ENCODE measurements at places on chromosomes 7 and 10.

GRCh38 chr10:11176746-11177145 lies 159.1 kb downstream of the CELF2 start:
- DNase-seq = no peak

DNA sequence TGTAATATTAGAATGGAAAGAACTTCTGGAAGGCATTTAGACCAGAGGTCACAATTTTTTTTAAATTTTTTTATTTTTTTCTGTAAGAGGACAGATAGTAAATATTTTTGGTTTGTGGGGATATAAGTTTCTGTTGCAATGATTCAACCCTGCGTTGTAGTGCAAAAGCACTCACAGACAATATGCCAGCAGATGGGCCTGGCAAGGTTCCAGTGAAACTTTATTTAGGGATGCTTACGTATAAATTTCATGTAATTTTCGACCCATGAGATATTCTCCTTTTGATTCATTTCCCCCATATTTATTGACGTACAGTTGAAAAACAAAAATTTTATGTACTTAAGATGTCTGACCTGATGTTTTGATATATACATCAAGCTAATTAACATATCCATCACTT lies 72.8 kb upstream of the NMT2 start:
- no peak for DNase-seq

DNA sequence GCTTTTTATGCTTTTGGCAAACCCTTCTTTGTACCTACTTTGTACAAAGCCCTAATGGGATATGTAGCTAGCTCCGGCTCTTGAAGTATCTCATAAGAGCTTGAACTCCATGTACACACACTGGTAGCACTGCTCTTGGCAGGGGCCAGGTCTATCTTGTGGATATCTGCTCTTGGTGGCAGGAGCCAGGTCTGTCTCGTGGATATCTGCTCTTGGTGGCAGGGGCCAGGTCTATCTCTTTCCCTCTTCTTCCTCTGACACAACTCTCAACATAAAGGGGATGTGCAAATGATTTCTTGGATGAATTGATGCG lies 91.9 kb downstream of the WNT2 start:
- no peak for DNase-seq

DNA sequence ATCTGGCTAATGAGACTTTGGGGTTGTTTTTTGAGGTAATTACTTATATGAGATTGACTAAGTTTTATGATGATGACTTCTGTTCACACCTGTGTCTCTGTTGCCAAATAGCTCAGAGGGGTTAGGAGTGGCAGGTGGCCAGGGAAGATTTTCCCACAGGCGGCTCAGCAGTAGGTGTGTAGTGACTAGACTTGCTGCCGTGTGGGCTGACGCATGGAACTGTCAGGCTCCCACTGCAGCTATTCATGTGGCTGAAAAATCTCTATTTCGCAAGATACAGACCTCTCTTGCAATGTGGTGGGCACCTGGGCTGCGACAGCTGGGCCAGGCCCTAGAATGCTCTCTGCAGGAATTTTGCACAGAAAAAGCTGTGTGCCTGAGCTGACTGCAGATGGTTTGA lies 1.4 kb downstream of the CPA4 start:
- DNase-seq = no peak

DNA sequence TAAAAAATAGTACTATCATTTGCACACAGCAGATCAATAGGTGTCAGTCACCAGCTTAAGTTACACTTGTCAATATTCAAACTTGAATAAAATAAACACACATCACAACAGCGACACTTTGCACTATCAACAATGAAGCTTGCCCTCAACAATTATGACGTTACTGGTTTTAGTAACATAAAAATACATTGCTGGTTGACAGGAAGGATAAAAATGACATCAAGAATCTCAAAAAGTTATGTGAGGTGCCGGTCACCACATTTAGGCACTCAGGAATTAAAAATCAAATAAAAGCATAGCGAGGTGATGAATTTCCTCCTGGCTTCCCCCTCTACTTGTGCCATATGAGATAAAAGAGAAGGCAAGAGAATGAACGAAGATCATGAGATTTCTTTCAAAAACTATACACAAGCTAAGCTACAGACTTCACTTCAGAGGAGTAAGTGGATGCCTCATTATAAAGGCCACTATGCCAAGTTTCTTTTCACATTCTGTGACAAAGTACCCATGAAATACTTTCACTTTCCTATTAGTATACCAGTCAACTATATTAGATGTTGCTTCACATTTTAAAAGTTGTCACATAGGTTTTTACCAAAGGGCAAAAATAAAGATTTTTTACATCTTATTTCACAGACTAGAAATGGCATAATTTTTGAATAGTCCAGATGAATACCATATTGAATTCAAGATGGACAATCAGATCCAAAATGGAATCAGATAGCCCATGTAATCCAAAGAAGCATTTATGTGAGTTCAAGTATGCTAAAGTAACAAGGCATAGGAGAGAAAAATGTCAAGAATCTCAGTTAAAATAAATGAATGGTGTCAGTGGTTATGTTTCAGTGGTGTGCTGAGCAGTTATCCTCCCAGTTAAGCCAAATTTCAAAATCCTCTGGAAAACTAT lies 3.6 kb downstream of the CCDC71L start:
- DNase-seq = peak; percentile 52

DNA sequence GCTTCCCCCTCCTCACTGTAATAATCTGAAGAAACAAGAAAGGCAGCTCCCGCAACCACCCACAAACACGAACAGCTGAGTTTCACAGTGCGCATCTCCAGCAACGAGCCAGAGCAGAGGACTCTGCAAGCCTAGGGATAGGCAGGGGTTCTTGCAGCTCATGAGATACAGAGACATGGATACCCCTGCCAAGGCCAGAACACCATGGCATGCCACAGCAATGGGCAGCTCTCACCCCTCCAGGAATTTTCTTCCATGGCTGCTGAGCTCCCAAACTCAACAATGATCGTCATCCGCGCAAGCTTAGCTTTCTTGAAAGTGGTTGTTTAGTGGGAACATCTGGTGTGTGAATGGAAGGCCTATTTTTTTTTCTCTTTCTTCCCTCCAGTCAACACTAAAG lies 637.3 kb downstream of the SORCS3 start:
- DNase-seq = no peak

GRCh38 chr7:20236043-20236442 lies 18.9 kb upstream of the MACC1 start:
- DNase-seq = no peak

DNA sequence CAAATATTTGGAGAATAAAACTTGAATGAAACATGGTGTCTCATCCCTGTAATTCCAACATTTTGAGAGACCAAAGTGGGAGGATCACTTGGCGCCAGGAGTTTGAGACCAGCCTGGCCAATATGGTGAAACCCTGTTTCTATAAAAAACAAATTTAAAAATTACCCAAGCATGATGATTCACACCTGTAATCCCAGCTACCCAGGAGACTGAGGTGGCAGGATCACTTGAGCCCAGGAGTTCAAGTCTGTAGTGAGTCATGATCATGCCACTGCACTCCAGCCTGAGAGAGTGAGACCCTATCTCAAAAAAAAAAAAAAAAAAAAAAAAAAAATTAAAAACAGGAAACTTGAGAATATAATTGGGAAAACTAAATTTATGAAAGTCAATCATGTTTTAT lies 481.1 kb downstream of the SEMA3D start:
- DNase-seq = no peak

DNA sequence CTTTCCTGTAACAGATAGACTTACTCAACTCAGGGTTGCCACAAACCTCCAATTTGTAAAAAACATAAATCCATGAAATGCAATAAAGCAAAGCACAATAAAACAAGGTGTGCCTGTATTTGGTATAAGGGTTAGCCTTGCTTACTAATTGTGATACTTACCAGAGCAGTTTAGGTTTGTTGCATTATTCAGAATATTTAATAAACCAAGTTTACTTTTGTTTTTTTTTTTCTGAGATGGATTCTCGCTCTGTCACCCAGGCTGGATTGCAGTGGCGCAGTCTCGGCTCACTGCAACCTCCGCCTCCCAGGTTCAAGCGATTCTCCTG lies 79.6 kb downstream of the SEC61G start:
- DNase-seq = no peak

GRCh38 chr7:22295402-22296264 lies 61.3 kb downstream of the RAPGEF5 start:
- no peak for DNase-seq

GRCh38 chr10:14673189-14673861 lies 101.4 kb downstream of the FAM107B start:
- DNase-seq = no peak

DNA sequence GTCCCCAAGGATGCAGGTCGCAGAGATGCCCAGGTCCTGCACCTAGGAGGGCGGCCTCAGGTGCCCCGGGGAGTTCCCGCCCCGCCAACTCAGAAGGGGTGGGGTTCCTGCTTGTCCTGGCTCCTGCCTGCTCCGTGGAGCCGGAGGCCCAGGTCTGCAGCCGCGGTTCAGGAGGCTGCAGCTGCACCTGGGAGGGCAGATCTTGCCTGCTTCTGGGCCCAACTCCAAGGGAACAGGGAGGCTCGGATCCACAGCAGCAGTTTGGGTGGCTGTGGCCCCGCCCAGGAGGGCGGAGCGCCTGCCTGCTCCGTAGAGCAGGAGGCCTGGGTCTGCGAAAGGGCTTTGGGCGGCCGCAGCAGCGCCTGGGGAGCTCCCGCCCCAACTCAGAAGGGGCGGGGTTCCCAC lies 108.2 kb upstream of the EGR2 start:
- DNase-seq = no peak

DNA sequence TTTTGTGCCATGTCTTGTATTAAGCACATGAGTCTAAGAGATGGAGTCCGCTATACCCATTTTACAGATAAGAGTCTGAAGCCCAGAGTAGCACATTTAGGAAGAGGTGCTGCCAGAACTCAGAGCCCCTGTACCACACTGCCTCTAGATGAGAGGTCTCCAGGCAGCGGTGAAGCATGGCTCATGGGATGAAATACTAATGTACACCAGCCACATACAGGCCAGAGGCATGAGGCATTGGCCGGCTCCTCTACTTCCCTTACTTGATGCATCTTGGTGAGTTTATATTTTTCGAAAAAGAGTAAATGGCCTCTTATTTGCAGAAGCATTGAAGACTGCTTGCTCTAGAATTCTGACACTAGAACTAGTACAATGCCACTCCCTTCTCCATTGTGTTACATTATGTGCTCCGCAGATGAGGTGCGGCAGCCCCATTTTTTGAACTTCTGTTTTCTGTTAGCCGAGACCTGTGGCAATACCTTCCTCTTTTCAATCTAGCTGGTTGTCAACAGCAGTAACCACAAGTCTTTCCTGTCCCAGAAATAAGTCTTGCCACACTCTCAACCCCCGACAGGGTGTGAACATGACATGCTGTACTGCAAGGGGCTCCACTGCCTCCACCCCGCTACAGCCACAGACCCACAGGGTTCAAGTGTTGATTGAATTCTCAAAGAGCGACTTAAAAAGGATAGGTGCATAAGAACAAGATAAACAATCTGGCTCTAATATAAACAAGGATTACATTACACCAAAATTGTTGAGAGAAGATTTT lies 145.3 kb downstream of the CELF2 start:
- no peak for DNase-seq

DNA sequence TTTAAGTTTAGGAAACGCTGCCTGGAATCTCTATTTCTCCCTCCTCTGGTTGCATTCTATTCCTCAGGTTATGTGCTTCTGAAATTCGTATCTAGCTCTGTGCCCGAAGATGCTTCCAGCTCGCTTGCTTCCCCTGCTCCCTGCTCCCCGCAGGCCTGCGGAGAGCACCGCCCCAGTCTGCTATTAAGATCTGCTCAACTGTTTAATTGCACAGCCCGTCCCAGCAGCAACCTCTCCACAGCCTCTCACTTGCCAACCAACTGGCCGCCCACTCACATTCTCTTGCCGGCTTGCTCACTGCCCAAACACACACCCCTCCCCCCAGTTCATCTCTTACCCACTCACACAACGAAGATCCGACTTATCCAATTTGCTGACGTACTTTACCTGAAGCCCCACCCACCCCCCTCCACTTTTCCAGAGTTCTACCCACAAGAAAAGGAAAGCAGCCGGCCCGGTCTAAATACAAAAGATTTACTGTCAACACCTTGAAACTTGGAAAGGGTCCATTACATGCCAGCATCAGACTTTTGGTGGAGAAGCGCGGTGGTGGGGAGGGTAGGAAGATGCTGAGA lies 167.3 kb upstream of the KLF14 start:
- peak; percentile 80 for DNase-seq

- DNase-seq = peak; percentile 22
These were observed 97.7 kb upstream of the EGFR start for GRCh38 chr7:54921116-54921515.

GRCh38 chr10:118873091-118873737 lies 118.4 kb upstream of the CACUL1 start:
- DNase-seq = peak; percentile 8

- DNase-seq = peak; percentile 50
These were observed 40.9 kb upstream of the MET start for GRCh38 chr7:116630932-116631671.
